Stimulated activated CD8-positive, alpha-beta memory T cell treated with anti-CD3 and anti-CD28 coated beads, Interleukin-7, amount 100 ng/mL, for 1 hour (primary cell): ENCODE measurements at places on chromosomes 7 and 10.

GRCh38 chr7:121798896-121799295 is 74.1 kb upstream of the PTPRZ1 start:
- no peak for DNase-seq

DNA sequence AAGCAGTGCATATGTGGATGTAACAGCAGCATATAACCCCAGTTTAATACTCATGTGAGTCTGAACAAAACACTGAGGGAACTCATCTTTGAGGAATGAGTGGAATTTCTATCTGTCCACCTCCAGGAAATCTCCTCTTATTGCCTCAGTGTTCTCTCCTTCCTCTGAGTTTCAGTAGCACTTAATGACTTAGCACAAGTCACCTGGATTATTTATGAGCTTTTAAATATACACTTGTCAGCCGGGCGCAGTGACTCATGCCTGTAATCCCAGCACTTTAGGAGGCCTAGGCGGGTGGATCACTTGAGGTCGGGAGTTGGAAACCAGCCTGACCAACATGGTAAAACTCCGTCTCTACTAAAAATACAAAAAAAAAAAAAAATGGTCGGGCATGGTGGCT is 4.3 kb downstream of the LRRC20 start:
- DNase-seq = no peak

DNA sequence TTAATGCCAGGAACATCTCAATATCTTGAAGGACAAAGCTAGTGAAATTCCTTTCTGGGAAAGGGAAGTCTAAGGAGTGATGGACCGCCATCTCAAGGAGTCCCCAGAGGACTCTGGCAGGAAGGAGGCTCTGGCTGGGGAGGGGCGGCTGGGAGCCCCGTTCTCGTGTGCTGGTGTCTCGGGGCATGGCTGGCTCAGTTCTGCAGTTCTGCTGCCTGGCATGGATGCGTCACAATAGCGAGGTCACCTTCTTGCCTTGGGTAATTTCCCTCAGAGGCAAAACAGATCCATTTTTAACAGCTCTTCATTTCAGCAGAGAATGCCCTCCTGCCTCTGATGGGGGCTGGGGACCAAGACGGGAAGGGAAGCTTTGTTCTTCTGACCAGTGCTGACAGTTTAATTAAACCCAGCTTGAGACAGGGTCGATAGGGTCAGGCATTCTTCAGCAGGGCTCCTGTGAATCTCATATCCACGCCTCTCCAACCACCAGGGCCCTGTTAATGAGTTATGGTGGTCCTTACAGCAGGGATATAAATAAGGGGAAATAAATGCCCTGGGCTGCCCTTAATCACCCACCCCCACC is 35.7 kb downstream of the SLIT1 start:
- no peak for DNase-seq

- no peak for DNase-seq
Measured at GRCh38 chr7:45293295-45293942, 135.8 kb downstream of the RAMP3 start.

DNA sequence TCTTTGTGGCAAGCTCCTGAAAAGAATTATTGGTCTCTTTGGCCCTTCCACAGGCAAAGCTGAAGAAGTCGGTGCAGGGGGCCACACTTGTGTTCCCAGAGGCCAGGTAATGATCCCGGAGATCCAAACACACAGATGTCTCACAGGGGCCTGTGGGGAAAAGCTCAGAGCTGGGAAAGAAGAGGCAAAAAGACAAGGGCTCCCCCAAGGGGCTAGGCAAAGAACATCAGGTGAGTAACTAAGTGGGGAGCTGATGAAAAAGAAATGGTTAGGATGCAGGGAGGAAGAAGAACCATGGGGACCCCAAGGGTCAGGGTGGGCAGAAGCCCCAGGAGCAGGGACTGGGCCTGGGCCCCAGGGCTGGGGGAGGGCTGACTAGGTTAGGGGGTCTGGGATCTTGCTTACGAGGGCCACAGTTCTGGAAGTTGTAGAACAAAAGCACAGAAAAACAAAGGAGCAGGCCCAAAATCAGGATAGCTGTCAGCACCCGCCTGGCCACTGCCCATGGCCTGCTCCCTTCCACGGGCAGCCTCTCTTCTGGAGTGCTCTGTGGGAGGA is 1.1 kb downstream of the KEL start:
- no peak for DNase-seq

GRCh38 chr10:133151543-133151972 is 8.5 kb upstream of the KNDC1 start:
- DNase-seq = no peak

GRCh38 chr7:3243680-3244079 is 57.4 kb upstream of the SDK1 start:
- no peak for DNase-seq

DNA sequence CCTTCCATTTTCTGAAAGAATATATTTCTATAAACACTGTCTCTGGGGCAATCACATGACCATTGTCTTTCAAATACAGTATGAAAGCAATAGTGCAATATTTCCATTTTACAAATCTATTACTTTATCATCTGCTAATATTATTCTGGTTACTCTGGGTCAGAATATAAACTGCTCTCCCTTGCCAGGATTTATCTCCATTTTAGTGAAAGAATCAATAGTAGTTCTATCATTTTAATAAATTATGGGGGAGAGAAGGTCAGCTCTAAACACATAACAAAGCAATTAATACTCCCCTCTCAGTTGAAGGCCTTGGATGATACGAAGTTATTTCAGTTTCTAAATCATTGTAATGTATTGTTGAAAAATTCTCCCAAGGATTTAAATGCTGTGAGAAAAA is 608.3 kb downstream of the MAGI2 start:
- no peak for DNase-seq

- no peak for DNase-seq
Measured at GRCh38 chr7:155333346-155334234, 35.9 kb downstream of the INSIG1 start.

DNA sequence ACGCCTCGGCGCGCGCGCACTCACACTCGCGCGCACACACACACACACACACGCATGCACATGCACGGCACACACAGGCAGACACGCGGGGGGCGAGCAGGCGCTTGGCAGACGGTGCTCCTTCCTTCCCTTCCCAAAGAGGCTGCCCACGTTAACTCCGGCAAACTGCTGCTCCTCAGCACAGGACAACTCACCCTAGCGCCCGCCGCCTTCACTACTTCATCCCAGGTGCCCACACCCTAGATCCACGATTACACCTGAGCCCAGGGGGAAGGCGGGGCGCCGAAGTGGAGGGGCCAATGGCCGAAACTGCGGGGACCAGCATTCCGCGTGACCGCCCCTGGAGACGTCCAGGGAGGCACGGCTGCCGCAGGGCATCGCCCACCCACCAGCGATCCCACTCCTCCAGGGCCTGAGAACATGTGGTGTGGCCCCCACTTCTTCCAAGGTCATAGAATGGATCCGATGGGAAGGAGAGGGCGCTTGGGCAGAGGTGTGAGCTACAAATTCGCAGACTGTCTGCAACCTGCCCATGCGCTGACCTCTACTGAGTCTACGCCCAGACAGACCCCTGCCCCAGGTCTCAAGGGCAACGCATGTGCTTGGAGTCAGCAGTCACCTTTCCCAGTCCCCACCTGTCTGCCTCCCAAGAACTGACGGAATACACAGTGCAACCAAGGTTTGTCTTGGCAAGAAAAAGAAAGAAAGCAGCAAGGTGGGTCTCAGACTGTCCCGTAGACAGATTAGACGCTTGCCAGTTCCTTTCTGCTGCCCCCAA is 74.6 kb downstream of the CALN1 start:
- DNase-seq = no peak

- DNase-seq = no peak
Measured at GRCh38 chr7:100682991-100683658, 9.6 kb downstream of the GNB2 start.

DNA sequence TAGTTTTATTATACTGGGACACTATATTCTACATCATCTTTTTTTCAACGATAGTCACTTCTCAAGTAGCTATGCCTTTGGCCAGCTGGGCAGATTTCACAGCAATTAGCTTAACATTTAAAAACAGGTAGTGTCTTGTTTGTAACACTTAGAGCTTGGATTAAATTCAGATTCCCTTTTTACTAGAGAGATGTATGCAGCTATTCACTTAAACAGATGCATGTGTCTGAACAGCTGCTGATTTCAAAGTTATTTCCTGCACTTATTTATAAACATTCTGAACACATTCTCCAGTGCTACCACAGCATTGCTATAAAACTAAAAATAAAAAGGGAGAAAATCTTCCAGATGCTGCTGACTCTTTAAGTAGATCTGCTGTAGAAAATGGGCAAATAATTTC is 637.2 kb downstream of the POM121L12 start:
- no peak for DNase-seq

DNA sequence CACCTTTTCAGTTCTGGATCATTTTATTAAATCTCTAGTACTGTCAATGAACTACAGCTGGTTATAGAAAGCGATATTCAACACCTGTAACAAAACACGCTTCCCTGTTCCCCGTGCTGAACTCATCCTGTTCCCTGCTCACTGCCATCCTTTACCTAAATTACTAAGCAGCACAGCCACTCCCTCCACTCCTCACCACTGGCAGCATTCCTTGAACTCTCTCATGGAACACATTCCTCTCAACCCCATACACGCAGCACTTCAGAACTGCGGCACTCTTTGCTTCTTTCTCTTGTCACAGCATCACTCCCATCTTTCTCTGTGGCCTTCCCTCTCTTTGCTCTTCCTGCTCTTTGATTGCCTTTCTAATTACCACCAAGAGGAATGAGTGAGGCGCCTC is 27.4 kb downstream of the RELN start:
- DNase-seq = no peak

DNA sequence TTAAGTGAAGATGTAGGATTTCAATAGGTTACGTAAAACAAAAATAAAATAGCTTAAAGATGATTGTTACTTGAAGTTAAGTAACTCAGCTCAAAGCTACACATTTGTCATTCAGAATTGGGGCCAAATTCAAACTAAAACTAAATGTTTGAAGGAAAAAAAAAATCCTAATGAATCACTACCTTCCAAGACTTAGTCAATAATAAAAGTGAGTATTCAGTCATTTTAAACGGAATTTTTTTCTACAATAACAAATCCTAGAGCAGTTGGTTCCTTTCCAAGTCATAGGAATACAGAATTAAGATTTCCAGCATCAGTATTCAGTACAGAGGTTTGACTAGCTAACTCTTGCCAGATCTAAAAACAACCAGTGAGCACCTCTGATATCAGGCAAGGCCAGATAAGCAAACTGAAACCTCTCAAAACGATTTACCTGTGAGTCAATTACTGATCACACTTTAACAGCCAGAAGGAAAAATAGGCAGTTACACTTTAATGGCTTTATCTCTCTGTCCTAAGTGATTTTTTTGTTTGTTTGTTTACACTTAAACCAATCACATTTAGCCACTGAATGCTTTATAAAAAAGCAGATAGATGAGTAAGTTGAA is 669.8 kb upstream of the ANKRD30A start:
- DNase-seq = no peak

DNA sequence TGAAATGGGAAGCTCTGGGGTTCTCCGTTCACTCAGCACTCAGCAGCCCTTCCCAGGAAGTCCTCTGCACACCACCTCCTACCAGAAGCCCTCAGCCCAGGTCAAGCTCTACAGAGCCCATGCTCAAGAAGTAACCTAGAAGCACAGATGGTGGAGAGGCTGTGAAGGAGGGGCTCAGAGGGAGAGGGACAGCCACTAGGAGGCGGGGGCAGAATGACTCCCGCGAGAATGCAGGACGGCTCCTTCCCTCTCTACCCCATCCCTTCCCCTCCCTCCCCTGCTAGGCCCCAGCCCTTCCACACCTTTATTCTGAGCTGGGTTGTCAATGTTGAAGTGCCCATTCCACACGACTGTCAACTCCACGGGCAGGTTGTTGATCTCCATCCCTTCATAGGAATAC is 373.2 kb downstream of the PLXNA4 start:
- DNase-seq = no peak

DNA sequence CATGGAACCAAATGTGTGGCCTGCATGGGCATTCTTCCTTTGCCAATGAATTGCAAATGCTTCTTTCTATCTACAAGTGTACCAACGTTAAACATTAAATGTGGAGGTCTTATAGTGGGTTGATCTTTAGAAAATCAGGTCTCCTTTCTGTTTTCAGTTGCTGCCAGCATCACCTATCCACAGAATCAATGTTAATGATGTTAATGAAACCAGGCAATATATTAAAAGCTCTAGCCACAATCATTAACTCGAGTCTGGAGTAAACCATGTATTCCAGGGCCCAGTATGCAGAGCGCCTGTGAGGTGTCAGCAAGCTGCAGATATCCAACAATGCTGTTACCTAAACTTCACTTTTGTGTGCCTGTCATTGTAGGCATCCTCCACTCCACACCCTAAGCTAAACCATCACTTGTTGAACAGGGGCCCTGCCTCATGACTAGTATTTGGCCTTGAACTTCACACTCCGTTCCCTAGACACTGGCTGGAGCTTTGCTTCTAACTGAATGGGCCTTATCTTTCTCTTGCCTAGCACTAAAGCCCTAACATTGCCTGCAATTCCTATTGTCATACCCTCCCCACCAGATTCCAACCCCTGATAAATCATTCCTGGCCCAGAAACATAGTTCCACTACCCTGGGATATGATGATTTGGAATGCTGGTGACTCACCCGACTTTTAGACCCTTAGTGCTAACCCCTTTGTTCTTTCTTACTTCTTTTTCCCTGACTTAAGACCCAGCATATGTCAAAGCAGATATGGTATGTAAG is 24.3 kb upstream of the ITGB8 start:
- no peak for DNase-seq

- no peak for DNase-seq
Measured at GRCh38 chr10:70616761-70617160, 14.2 kb upstream of the PRF1 start.

- no peak for DNase-seq
Measured at GRCh38 chr7:1703441-1703840, 33.4 kb downstream of the ELFN1 start.

DNA sequence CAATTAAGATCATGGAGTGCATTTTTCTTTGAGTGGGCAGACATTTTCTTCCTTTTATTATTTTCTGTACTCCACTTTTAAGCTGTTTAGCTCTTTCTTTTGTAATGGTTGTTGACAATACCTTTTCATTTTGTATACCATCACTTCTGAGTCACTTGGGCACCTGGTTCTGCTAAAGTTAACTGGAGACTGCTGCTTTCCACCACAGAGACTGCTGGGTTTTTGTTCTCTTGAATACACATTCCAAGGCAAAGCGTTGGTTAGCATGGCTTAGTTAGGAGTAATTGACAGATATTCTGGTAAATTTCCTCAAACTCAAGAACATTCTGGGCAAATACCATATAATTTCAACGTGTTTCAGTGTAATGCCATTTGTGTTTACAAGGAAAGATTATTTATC is 541.9 kb upstream of the CELF2 start:
- DNase-seq = no peak

DNA sequence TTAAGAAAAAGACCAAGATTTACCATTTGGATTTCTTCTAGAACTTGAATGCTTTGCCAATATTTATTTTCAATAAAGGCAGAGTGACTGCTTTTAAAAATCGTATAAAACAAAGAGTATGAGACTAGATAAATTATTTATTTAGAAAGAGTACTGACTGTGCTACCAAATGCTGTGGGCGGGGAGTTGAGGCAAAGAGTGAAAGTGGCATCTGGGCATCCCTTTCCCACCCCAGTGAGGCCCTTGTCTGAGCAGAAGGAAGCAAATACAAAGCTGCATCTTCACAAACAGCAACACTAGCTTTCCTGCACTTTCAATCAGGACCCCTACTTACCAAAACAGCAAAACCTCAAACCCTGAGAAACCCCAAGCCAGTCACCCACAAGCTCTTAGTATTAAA is 34.9 kb downstream of the ITGB1 start:
- DNase-seq = no peak

GRCh38 chr10:72219235-72219814 is 3.2 kb upstream of the ASCC1 start:
- no peak for DNase-seq

- no peak for DNase-seq
Measured at GRCh38 chr10:73877533-73878160, 3.3 kb upstream of the CAMK2G start.
